ENCODE measurements at places on chromosomes 3 and 15.

DNA sequence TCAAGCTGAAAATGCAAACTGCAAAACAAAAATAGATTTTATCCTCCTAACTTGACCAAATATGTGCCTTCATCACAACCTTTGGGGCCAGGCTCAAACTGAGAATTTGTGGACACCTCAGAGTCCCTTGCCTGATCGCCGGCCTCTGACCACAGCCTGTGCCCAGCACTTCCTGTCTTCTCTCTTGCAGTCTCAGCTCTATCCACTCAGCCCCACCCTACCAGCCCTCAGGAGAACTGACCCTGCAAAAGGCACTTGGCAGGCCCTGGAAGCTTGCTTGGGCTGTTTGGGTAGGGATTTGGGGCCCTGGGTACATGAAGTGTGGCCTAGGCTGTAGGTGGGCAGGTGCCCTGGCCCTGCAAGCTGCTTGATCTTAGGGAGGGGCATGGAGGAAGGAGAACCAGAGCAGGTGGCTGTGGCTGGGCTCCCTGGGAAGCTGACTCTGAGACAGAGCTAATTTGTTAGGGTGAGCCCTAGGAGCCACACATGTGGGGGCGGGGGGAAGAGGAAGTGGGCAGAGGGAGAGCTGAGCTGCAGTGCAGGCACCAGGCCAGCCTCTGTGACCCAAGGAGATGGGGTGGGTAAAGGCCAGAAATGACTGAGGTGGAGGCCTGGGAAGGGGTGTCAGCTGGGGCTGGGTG is 8.6 kb downstream of the CLEC3B start:
- DNase-seq = no peak

GRCh38 chr3:43707998-43708397 is 17.3 kb downstream of the ABHD5 start:
- DNase-seq = no peak

DNA sequence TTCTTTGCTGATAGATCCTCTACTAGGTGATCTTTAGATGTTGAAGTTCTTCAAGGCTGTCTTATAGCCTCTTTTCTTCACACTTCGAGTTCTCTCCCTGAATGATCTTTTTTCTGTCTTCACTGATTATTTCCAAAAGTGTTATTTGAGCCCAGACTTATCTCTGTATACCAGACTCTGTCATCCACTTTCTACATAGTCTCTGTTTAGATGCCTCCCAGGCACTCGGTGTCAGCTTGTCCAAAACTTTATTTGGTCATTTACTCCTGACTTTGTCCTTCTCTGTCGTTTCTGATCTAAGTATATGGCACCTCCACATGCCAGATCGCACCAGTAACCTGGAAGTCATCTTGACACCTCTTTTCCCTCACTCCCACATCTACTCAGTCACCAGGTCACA is 27.6 kb downstream of the KLHL18 start:
- no peak for DNase-seq

DNA sequence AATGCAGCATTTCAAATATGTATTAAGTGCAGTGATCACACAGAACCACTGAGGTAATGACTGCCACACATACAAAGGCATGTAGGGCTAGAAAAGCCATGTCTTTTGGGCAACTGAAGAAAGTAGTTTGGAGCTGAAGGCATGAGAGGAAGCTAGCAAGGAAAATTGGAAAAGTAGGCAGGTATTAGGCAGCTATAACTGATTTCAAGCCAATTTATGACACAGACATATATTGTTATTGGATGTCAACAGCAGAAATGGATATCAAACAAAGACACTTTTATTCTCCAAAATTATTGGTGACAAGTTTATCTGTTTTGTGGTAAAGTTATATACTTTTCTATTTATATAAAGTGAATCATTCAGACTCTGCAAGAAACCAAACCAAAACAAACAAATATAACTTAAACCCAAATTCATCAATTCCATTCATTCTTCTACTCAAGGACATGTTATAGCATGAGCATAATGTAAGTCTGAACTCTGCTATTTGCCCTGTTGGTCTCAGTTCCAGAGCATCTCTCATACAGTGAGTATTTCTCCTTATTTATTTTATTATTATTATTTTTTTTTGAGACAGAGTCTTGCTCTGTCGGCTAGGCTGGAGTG is 307.4 kb upstream of the COL8A1 start:
- no peak for DNase-seq

DNA sequence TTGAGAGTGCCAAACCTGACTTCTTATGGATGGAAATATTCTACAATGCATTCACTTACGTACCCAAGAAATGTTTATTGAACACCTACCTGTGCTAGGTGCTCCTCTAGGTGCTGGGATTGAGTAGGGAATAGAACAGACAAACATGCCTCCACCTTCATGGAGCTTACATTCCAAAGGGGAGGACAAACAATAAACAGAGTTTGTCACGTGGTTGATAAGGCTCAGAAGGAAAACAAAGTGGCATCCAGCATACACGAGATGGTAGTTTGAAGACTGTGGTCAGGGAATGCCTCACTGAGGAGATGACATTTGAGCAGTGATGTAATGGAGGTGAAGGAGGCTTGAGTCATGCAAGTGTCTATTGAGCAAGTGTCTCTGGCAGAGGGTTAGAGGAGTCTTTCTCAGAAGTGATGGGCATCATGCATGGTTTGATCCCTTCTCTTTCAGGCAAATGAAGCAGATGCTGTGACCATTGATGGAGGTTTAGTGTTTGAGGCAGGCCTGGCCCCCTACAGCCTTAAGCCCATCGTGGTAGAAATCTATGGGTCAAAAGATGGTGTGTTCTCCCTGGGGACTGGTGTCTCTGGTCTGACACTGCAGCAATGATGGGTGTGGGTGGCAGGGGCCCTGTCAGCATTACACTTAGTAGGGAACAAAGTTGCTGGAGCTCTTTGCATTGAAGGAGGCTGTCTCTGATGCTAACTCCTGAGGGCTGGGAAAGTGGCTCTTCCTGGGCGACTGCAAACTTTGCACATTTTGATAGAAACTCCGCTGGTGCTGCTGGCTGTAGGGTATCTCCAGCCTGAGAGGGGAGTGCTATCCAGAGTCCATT is 29.7 kb upstream of the TOPBP1 start:
- DNase-seq = no peak
